ENCODE measurements at places on chromosomes 5 and 9.

DNA sequence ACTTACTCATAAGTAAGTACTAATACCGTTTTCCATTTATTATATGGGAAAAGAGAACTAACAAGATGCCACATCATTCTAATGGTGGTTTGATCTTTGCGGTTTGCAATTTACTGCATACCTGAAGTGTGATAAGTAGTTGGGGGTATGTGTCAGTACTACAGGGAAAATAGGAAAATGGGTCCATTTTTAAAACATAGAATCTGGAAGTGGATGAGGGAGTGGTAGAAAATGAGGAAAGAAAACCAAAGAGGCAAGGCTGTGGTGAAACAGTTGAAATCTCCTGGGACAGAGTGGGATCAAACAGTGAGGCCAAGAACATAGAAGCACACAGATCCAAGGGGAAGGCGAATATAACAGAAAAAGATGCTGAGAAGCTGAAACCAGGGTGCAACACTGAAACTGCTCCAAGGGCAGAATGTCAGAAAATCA lies 6.7 kb downstream of the ADAMTSL1 start:
- no peaks in the 10 kb centered on the region for H3K27me3 ChIP-seq
- H3K27ac ChIP-seq: no peak overlapping the region
- H3K4me1 ChIP-seq: no peaks in the 10 kb centered on the region
- DNase-seq: no peak
- H3K36me3 ChIP-seq: no peaks in the 10 kb centered on the region

GRCh38 chr9:93087971-93088655 lies 7.9 kb upstream of the CARD19 start:
- H3K4me1 ChIP-seq: peaks cover 26% of the 10 kb centered on the region
- H3K4me3 ChIP-seq: no peak overlapping the region
- H3K27me3 ChIP-seq: no peaks in the 10 kb centered on the region
- H3K36me3 ChIP-seq: peaks cover 53% of the 10 kb centered on the region
- H3K27ac ChIP-seq: no peak overlapping the region

DNA sequence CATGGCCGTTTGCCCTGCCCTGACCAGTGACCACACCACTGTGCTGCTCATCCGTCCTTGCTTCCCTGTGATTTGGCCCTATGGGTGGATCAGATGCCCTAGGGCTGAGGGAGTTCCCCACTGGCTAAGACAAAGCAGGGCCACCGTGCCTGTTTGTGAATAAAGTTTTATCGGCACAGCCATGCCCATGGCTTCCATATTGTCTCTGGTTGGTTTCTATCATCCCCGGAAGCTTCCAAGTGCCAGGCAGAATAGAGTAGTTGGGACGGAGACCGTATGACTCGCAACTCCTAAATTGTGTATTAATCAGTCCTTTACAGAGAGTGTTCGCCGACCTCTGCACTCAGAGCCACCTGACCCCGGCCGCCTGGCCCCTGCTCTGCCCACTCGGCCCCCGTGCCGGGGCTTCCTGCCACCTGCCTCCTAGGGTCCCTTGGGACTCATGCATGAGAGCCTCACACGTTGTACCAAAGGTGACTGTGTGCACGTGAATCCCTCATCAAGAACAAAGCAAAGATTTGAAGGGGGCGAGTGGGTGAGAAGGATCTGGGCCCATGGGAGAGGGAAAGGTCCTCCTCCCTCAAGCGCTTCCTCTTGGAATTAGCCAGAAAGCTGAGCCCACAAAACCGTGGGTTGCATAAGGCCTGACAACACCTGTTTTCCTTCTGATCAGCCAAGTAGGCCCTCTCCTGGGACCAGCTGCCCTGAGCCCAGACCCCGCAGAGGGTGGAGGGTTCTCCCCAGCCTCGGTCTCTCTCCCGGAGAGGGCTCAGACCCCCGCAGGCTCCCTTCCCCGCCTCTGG lies 11.7 kb upstream of the FCN2 start:
- H3K4me3 ChIP-seq: no peak overlapping the region
- H3K36me3 ChIP-seq: no peaks in the 10 kb centered on the region
- H3K27me3 ChIP-seq: no peaks in the 10 kb centered on the region

DNA sequence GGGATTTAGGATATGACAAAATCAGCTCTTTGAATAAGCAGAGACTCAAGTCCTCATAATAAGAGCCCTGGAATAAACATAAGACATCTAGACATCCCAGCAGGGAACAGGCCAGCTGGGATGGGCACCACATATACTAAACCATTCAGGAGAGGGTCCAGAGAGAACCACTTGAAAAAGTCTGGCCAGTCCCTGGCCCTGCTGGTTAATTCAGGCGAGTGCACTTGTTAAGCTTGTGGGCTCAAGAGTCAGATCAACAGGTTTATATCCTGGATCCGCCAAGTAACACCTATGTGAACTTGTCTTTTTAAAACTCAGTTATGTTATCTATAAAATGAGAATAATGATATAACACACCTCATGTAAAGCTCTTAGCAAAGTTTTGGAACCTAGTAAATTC lies 63.3 kb downstream of the CAVIN4 start:
- peaks cover 4% of the 10 kb centered on the region for H3K27me3 ChIP-seq
- no peaks in the 10 kb centered on the region for H3K36me3 ChIP-seq
- no peak overlapping the region for H3K27ac ChIP-seq
- DNase-seq: no peak
- no peak overlapping the region for H3K4me3 ChIP-seq

DNA sequence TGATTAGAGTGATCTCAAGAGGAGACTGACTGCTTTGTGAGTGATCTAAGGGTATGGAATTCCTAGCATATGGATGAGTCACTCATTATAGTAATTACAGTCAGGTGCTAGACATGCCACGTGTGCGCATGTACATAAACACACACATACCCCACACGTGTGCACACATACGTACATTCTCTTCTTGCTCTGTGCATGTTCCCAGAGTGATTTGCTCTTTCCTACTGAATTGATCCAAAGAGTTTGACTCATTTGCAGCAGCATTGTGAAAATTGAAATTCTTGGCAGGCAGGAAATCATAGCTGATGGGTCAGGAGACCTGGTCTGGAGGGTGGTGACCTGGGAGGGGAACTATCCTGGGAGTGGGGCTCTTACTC lies 63.8 kb downstream of the ANGPTL2 start:
- no peak for DNase-seq
- no peaks in the 10 kb centered on the region for H3K4me1 ChIP-seq
- H3K4me3 ChIP-seq: no peak overlapping the region
- H3K36me3 ChIP-seq: peaks cover 4% of the 10 kb centered on the region
- no peaks in the 10 kb centered on the region for H3K27me3 ChIP-seq
- H3K27ac ChIP-seq: no peak overlapping the region

Measured in CD4-positive, alpha-beta T cell (primary cell).